ENCODE measurements at places on chromosomes 3 and 15. TPM values are rescaled to one million over a fixed set of nuclear protein-coding genes. Genes with fewer than 3 reads are reported as not detected.

DNA sequence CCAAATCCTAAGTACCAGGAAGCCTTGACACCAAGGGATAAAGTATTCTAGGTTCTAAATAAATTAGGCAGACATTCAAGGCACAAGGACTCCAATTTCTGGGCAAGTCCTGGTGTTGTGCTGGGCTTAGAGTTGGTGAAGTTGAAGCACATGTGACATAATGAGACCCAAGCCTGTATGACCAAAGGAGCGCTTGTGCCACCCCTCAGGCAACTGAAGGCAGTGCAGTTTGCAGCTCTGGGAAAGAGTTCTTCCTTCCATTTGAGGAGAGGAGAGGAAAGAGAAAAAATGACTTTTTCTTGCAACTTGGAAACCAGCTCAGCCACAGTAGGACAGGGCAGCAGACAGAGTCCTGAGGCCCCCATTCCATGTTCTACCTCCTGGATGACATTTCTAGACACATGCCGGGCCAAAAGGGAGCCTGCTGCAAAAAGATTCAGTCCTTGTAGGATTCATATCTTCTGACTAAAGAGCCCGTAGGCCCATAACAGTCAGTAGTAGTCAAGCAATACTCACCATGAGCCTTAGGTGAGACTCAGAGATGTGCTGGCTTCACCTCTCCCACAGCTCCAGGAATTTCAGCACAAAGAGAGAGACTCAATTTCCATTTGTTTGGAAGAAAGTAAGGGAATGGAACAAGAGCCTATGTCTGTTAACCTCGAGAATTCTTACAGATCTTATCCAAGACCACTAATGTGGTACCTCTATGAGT, 588.8 kb upstream of the BCHE start:
- no peaks in the 10 kb centered on the region for H3K4me1 ChIP-seq
- H3K4me3 ChIP-seq = no peak overlapping the region
- H3K27me3 ChIP-seq = no peaks in the 10 kb centered on the region
- no peak overlapping the region for H3K27ac ChIP-seq
- DNase-seq = no peak
- no peaks in the 10 kb centered on the region for H3K36me3 ChIP-seq

The PRSS50 gene
- not detected for total RNA-seq

The IQCH gene
- total RNA-seq = 4.7 TPM

The CSK gene
- total RNA-seq = 30.6 TPM

- H3K27me3 ChIP-seq = no peaks in the 10 kb centered on the region
- no peaks in the 10 kb centered on the region for H3K36me3 ChIP-seq
- H3K4me1 ChIP-seq = peaks cover 3% of the 10 kb centered on the region
- no peak for DNase-seq
- H3K27ac ChIP-seq = no peak overlapping the region
- H3K4me3 ChIP-seq = no peak overlapping the region
Measured at GRCh38 chr3:29751647-29752314, 470.9 kb downstream of the RBMS3 start.

The A4GNT gene
- total RNA-seq = not detected
